ENCODE measurements at places on chromosomes 13 and 19.
A peak's percentile ranks its signal among the peaks of the same experiment; 100 is the strongest.

DNA sequence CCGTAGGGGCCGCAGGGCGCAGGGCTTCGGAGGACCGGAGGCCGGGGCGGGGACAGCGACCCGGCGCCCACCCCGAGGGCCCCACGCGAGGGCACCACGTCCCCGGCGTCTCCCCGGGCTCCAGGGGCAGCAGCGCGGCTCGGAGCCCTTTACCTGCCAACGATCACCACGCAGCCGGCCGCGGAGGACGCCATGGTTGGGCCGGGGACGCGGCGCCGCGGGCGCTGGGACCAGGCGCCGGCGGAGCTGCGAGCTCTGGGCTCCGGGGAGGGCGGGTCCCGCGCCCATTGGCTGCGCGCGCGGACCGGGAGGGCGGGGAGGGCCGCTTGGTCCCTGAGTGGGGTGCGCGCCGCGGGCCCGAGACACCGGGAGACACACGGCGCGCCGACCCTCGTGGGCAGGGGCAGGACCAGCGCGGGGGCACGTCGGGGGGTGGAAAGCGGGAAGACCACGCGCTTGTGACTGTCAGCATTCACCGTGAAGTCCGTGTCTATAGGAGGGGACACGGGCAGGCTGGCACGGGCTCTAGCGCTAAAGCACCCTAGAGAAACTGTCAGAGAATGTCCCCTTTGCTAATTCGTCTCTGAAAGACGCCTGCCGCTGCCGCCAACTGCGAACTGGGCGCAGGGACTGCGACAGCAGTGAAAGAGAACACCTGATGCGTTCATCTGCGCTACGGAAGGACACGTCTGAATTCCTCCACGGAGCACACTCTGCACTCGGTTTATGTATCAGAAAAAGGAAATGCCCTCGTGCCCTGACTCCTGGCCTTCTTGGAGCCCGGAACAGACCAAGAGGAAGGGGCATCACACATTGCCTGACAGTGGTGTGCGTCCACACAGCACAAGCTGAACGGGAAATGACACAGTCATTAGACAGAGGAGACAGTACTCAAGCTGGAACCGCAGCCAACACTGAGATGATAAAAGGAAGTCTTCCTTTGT, at the start of gene CRYL1:
TSS of gene CRYL1 (minus strand) at position 257 of the 944 bp plus-strand sequence. CDS start at position 194, 63 bp downstream.
- H3K36me3 ChIP-seq: no peaks in the 10 kb centered on the region
- H3K4me1 ChIP-seq: peaks cover 21% of the 10 kb centered on the region
- H3K27me3 ChIP-seq: no peaks in the 10 kb centered on the region
- H3K27ac ChIP-seq: peak within 1 kb of the TSS; percentile 59

- no peak overlapping the region for H3K4me3 ChIP-seq
- no peak for DNase-seq
- peak overlapping the region; percentile 78 for H3K27ac ChIP-seq
- H3K4me1 ChIP-seq: peaks cover 92% of the 10 kb centered on the region
- peaks cover 27% of the 10 kb centered on the region for H3K36me3 ChIP-seq
- no peaks in the 10 kb centered on the region for H3K27me3 ChIP-seq
Observed at GRCh38 chr19:4371247-4372164, 28.1 kb downstream of the MPND start.

GRCh38 chr13:45733361-45733760, 31.2 kb downstream of the CBY2 start:
- H3K36me3 ChIP-seq: no peaks in the 10 kb centered on the region
- no peaks in the 10 kb centered on the region for H3K4me1 ChIP-seq
- H3K27ac ChIP-seq: no peak overlapping the region
- no peaks in the 10 kb centered on the region for H3K27me3 ChIP-seq
- no peak overlapping the region for H3K4me3 ChIP-seq

DNA sequence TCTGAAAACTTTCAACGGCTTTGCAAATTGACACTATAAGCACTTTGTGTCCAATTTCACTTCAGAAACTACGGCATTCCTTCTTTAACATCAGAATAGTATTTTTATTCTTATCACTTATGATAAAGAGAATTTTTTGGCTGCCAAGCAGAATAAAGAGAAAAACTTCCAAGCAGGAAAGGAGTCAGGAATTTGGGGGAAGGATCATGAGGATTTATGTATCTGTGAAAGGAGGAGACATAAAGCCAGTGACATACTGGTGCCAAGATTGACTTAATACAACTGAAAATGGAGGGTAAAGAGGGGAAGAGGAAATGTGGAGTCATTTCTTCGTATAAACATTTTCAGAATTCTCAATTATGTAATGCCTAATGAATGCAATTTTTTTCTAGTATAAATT, 94.7 kb downstream of the RBM26 start:
- H3K4me1 ChIP-seq: no peaks in the 10 kb centered on the region
- H3K36me3 ChIP-seq: peaks cover 3% of the 10 kb centered on the region
- no peak overlapping the region for H3K27ac ChIP-seq
- no peaks in the 10 kb centered on the region for H3K27me3 ChIP-seq
- no peak for DNase-seq

- H3K27me3 ChIP-seq: no peaks in the 10 kb centered on the region
- no peak overlapping the region for H3K4me3 ChIP-seq
- H3K27ac ChIP-seq: no peak overlapping the region
- H3K4me1 ChIP-seq: no peaks in the 10 kb centered on the region
- DNase-seq: no peak
- H3K36me3 ChIP-seq: no peaks in the 10 kb centered on the region
Observed at GRCh38 chr13:24192057-24192810, 31.7 kb downstream of the SPATA13 start.

- DNase-seq: no peak
- peaks cover 72% of the 10 kb centered on the region for H3K27me3 ChIP-seq
- H3K4me1 ChIP-seq: peaks cover 11% of the 10 kb centered on the region
- no peak overlapping the region for H3K4me3 ChIP-seq
Observed at GRCh38 chr13:27825072-27825471, 32.8 kb downstream of the GSX1 start.

DNA sequence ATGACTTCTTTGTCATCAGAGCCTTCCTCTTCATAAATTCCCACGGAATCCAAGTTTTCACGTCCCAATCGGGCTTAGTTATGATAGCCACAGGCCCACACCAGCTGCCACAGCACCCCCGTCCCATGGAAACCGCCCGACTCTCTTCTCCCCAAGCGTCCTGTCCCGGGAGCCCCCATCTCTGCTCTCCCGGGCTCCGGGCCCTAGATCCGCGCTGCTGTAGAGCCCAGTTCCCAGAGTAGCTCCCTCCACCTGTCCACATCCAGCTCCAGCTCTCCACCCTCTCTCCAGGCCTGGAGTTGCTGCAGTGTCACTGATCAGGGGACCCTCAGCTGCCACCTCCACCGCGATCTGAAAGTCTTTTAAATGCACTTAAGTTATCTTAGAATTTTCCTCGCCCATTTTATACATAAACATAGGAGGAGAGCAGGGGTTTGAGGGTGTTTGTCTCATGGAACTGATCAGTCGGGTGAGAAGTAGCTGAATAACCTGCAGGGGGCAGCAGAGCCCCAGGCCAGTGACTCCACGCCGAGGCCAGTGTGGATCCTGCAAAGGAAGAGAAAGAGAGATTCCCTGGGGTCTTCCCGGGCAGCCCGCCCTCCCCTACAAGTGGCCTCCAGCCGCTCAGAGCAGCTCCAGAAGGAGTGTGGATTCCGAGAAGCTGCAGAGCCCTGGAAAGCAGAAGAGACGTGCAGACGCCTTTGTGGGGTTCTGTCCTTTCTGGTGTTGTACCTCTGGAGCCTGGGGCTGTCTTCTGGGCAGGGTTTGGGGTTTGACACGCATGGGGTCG, 1.1 kb upstream of the ZNF763 start:
- H3K27me3 ChIP-seq: no peaks in the 10 kb centered on the region
- H3K4me3 ChIP-seq: peak overlapping the region; percentile 67
- H3K36me3 ChIP-seq: no peaks in the 10 kb centered on the region

DNA sequence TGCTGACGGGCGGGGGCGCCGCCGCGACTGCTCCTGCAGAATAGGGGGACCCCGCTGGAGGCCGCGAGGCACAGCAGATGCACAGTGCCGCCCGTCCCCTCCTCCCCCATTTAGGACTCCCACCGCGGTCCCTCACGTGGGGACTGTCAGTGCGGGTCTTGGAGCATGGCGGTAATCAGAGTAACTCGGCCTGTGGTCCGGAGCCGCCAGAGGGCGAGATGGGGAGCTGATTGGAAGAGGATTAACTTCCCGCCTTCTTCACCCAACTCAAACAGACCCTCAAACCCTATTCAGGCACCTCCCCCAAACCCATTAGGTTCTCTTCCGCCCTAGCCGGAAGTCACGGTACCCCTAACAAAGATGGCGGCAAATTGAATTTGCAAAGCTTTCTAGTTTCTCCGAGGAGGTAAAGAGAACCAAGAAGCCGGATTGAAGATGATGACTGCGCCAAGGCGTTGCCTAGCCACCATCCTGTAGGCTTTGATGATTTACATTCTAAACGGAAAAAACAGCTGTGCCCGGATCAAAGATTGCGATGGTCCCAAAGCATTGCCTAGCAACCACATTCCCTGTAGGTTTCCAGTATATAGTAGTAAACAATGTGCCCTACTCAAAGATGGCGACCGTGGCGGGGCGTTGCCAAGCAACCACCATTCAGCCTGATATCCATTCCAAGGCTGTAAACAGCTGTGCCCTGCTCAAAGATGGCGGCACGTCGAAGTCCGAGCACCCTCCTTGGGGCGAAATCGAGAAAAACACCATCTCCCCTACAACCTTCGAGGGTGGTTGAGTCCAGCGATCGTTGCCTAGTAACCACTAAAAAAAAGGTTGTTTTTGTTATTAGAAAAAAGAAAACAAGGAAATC, at the start of gene FUZ:
TSS of gene FUZ (minus strand) at position 296 of the 865 bp plus-strand sequence. CDS start at position 110, 186 bp downstream.
- H3K27me3 ChIP-seq: no peaks in the 10 kb centered on the region
- H3K4me3 ChIP-seq: peak within 1 kb of the TSS; percentile 87
- no peaks in the 10 kb centered on the region for H3K36me3 ChIP-seq
- H3K4me1 ChIP-seq: peaks cover 49% of the 10 kb centered on the region

DNA sequence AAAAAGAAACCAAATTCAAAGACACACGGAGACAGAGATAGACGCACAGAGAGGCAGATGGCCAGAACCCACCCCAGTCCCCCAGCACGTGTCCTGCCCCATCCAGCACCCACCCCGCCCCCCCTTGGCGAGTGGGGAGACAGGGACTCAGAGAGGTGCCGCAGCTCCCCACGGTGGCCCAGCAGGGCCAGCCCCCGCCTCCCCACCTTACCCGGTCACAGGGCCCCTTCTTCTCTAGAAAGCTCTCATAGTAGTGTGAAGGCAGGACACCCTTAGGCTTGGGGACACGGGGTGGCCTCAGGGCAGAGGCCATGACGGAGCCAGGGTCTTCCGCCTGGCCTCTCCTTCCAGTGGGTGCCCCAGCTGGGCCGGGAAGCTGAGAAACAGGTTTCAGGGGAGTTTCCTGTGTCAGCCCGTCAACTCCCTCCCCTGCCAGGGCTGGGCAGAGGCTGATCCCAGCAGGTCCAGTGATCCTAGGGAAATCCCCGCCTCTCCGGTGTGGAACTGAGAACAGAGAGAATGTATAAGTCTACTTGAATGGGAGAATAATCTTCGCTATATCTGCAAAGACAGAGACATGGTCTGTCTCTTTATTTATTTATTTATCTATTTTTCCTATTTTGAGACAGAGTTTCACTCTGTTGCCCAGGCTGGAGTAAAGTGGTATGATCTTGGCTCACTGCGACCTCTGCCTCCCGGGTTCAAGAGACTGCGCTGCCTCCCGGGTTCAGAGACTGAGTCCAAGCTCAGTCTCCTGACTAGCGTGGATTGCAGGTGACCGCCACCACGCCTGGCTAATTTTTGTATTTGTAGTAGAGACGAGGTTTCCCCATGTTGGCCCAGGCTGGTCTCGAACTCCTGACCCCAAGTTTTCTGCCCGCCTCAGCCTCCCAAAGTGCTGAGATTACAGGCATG, at the start of gene STAP2:
TSS of gene STAP2 (minus strand) at position 387 of the 915 bp plus-strand sequence. CDS start at position 313, 74 bp downstream.
- no peak for DNase-seq
- peaks cover 31% of the 10 kb centered on the region for H3K4me1 ChIP-seq
- H3K27ac ChIP-seq: peak within 1 kb of the TSS; percentile 7
- peak within 1 kb of the TSS; percentile 56 for H3K4me3 ChIP-seq

DNA sequence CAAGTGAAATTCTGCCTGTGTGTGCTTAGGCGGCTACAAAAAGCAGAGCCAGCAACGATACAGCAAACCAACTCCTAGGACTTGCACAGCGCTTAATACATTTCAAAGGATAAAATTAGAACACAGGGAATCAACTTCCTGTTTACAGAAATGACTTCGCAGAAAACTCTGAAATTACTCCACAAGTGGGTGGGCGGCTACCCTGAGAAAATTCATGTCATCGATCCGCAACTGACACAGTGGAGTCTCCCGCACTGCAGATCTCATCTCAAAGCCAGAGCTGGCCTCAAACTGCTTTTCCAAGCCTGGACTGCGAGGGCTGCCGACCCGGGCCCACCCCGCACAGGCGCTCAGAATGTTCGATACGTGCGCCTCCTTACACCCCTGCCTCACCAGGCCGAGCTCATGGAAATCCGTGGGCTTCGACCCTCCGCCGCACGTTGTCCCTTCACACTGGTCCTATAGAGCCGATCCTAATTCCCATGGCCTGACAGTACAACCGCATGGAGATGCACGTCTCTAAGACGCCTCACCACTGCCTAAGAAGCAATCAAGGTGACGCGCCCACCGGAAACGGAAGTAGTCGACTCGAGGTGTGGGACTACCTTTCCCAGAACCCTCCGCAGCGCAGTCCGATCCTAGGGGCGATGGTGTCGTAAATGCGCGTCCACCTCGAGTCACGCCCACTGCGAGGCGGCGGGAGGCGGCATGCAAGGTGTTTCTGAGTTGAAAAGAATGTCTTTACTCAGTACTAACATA, at the start of gene ZNF229:
TSS of gene ZNF229 (minus strand) at position 557 of the 759 bp plus-strand sequence. CDS start 5,625 bp downstream, outside the sequence.
- DNase-seq: peak; percentile 67
- peaks cover 9% of the 10 kb centered on the region for H3K4me1 ChIP-seq
- no peaks in the 10 kb centered on the region for H3K36me3 ChIP-seq

- DNase-seq: no peak
- H3K36me3 ChIP-seq: peaks cover 54% of the 10 kb centered on the region
- H3K27me3 ChIP-seq: no peaks in the 10 kb centered on the region
- no peak overlapping the region for H3K27ac ChIP-seq
- no peaks in the 10 kb centered on the region for H3K4me1 ChIP-seq
- H3K4me3 ChIP-seq: no peak overlapping the region
Observed at GRCh38 chr19:19711934-19712828, 20.7 kb downstream of the ZNF14 start.

DNA sequence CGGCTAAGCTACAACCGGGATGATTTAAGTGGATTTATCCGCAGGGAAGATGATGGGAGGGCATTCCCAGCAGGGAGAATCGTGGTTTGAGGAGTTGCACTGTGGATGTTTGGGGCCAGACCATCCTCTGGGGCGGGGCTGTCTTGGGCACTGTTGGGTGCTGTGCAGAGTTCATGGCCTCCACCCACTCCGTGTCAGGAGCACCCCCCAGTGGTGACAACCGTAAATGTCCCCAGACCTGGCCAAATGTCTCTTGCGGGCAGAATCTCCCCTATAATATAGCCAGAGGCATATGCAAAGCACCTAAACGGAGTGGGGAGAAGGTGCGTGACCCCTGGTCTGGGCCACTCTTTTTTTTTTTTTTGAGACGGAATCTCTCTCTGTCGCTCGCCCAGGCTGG, 40.2 kb downstream of the SMIM24 start:
- H3K27me3 ChIP-seq: no peaks in the 10 kb centered on the region
- H3K36me3 ChIP-seq: peaks cover 12% of the 10 kb centered on the region
- DNase-seq: peak; percentile 39
- H3K4me3 ChIP-seq: no peak overlapping the region

GRCh38 chr13:31773538-31773937, 34.2 kb downstream of the RXFP2 start:
- no peak overlapping the region for H3K27ac ChIP-seq
- no peak for DNase-seq
- H3K27me3 ChIP-seq: no peaks in the 10 kb centered on the region

- peaks cover 36% of the 10 kb centered on the region for H3K4me1 ChIP-seq
- no peak for DNase-seq
- peaks cover 71% of the 10 kb centered on the region for H3K36me3 ChIP-seq
- no peak overlapping the region for H3K4me3 ChIP-seq
- H3K27me3 ChIP-seq: no peaks in the 10 kb centered on the region
- no peak overlapping the region for H3K27ac ChIP-seq
Observed at GRCh38 chr19:17105556-17105955, 30.0 kb downstream of the MYO9B start.

All from CD4-positive, alpha-beta T cell (primary cell).